GM23248 (cell line): ENCODE measurements at places on chromosomes 13 and 19. TPM values are rescaled to one million over a fixed set of nuclear protein-coding genes. Genes with fewer than 3 reads are reported as not detected.
A peak's percentile ranks its signal among the peaks of the same experiment; 100 is the strongest.

DNA sequence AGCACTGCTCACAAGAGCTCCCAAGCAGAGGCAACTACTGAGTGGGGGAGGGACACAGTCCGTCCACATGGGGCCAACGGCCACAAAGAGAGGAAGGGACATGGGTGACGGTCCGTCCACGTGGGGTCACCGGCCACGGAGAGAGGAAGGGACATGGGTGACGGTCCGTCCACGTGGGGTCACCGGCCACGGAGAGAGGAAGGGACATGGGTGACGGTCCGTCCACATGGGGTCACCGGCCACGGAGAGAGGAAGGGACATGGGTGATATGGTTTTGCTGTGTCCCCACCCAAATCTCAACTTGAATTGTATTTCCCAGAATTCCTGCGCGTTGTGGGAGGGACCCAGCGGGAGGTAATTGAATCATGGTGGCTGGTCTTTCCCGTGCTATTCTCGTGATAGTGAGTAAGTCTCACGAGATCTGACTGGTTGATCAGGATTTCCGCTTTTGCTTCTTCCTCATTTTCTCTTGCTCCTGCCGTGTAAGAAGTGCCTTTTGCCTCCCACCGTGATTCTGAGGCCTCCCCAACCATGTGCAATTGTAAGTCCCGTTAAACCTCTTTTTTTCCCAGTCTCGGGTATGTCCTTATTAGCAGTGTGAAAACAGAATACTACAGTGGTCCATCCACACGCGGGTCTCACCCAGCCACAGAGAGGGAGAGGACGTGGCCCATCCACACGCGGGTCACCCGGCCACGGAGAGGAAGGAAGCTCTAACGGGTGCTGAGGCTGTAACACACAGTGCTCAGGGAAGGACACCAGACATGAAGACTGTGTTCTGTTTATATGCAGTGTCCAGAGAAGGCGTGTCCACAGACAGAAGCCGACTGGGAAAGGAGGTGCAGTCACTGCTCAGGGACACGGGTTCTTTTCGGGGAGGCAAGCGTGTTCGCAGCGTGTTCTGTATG is 48.5 kb downstream of the GAS6 start:
- peaks cover 25% of the 10 kb centered on the region for H3K4me1 ChIP-seq
- no peaks in the 10 kb centered on the region for H3K27me3 ChIP-seq
- H3K27ac ChIP-seq: no peak overlapping the region
- no peak overlapping the region for H3K4me3 ChIP-seq

- no peaks in the 10 kb centered on the region for H3K27me3 ChIP-seq
- no peak overlapping the region for H3K4me3 ChIP-seq
- DNase-seq: no peak
- no peak overlapping the region for H3K27ac ChIP-seq
- no peaks in the 10 kb centered on the region for H3K4me1 ChIP-seq
Observed at GRCh38 chr13:103663996-103664395, 597.8 kb upstream of the SLC10A2 start.

GPR4 gene
- total RNA-seq: 0.32 TPM in 1 of 2 replicates, not detected in the other

DNA sequence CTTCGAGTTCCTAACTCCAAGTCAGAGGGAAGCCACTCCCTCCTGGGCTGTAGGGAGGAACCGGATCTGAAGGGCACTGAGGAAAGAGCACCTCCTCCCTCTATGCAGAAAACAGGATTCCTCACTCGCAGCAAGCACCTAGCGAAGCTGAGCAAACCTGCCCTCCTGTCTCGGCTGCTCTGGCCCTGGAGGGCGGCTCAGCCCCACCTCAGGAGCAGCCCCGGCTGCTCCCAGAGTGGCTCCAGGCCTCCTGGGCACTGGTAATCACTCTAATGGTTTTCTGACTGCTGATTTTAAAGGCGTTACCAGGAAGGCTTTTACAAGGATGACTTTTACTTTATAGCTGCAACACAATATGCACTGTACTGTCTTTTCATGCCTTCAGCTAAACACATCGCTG is 312.5 kb downstream of the TEX29 start:
- no peaks in the 10 kb centered on the region for H3K4me1 ChIP-seq
- no peak for DNase-seq
- no peak overlapping the region for H3K4me3 ChIP-seq
- no peaks in the 10 kb centered on the region for H3K27me3 ChIP-seq
- no peak overlapping the region for H3K27ac ChIP-seq

DNA sequence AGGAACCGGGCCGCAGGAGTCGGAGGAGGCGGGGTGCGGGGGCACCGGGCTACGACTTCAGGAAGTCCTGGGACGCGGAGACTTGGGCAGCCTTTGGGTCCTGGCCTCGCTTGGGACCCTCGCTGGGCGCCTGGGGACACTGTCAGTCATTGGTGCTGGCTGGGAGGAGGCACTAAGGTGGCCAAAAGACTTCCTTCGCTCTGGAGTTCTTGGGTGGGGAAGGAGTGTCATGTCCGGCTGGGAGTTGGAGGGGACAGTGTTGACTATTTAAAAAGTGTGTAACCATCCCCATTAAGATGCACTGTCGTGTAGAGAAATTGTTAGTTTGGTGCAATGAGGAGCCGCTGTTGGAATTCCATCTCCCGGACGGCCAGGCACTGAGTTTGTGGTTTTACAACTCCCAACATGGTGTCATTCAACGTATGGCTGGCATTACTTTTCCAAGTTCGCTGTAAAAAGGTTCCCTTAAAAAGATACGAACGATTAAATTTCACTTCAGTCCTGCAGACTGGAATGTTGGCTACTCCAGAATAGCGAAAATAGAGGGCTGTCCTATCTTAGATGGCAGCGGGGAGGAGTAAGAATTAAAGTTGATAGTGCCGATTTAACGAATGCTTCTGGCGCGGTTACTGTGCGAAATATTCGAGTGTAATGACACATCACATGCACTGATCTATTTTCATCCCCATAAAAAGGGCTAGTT is 776 bp downstream of the DNAJC3 start:
- no peaks in the 10 kb centered on the region for H3K27me3 ChIP-seq
- DNase-seq: peak; percentile 65
- no peaks in the 10 kb centered on the region for H3K36me3 ChIP-seq
- peaks cover 24% of the 10 kb centered on the region for H3K4me1 ChIP-seq
- H3K27ac ChIP-seq: peak overlapping the region; percentile 85
- peak overlapping the region; percentile 87 for H3K4me3 ChIP-seq

DNA sequence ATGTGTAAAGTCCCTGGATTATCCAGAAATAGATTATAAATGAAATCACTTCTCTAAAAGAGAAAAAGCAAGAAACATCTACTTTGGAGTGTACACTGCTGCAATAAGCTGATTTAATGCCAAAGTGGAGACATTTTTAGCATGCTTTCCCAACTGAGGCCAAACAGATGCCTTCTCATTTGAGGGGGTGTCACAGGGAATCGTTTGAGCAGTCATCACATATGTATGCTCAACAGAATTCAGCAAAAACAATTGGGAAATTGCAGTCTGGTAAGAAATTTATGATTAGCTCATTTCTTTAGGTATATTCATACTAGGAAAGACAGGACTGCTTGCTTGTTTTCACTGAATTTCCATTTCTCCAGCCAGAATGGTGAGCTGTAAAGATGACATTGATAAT is 27.3 kb upstream of the TPP2 start:
- no peak overlapping the region for H3K4me3 ChIP-seq
- H3K36me3 ChIP-seq: no peaks in the 10 kb centered on the region
- H3K27ac ChIP-seq: peak overlapping the region; percentile 37
- H3K27me3 ChIP-seq: peaks cover 15% of the 10 kb centered on the region
- peaks cover 15% of the 10 kb centered on the region for H3K4me1 ChIP-seq

DNA sequence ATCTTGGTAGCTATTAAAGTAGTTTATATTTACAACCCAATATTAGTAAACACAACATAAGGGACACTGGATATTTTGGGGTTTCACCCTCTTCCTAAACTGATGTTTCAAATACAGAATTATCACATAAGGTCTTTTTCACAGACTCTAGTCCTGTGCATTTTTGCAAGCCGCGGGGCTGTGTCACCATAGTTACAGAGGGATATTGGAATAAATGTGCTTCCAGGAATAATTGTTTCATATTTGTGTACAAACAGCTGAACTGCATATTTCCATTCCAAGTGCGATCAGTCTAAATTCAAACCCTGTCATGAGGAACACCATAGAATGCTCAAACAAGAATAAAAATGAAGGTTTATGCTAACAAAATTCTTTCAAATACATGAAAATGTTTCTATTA is 762.5 kb upstream of the ARGLU1 start:
- no peaks in the 10 kb centered on the region for H3K36me3 ChIP-seq
- H3K4me1 ChIP-seq: no peaks in the 10 kb centered on the region
- H3K4me3 ChIP-seq: no peak overlapping the region
- H3K27me3 ChIP-seq: no peaks in the 10 kb centered on the region
- no peak overlapping the region for H3K27ac ChIP-seq

DNA sequence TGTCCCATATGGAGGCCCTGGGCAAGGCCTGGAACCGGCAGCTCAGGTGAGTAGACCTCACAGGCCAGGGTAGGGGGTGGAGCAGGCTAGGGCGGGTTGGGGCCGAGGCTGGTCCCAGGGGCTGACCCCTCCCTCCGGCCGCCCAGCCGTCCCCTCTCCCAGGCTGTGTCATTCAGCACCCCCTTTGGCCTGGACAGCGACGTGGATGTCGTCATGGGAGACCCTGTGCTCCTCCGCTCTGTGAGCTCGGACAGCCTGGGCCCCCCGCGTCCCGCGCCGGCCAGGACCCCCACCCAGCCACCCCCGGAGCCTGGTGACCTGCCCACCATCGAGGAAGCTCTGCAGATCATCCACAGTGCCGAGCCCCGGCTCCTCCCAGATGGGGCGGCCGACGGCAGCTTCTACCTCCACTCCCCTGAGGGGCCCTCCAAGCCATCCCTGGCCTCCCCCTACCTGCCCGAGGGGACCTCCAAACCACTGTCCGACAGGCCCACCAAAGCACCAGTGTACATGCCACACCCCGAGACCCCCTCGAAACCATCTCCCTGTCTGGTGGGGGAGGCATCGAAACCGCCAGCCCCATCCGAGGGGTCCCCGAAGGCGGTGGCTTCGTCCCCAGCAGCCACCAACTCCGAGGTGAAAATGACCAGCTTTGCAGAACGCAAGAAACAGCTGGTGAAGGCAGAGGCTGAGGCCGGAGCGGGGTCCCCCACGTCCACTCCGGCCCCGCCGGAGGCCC is 16.0 kb downstream of the CAMSAP3 start:
- no peak overlapping the region for H3K4me3 ChIP-seq
- H3K27ac ChIP-seq: no peak overlapping the region
- no peaks in the 10 kb centered on the region for H3K4me1 ChIP-seq
- H3K36me3 ChIP-seq: no peaks in the 10 kb centered on the region
